AG09319 (cell line): ENCODE measurements at places on chromosomes 2 and 18.

GRCh38 chr2:144481666-144482065 is 38.3 kb downstream of the ZEB2 start:
- DNase-seq: no peak

GRCh38 chr2:9630736-9631552 is at the start of gene YWHAQ:
YWHAQ (minus strand) TSS chr2:9630997; CDS start chr2:9630452, 545 bp downstream.
- peak; percentile 98 for DNase-seq

GRCh38 chr2:43254331-43254730 is 27.9 kb upstream of the ZFP36L2 start:
- no peak for DNase-seq

DNA sequence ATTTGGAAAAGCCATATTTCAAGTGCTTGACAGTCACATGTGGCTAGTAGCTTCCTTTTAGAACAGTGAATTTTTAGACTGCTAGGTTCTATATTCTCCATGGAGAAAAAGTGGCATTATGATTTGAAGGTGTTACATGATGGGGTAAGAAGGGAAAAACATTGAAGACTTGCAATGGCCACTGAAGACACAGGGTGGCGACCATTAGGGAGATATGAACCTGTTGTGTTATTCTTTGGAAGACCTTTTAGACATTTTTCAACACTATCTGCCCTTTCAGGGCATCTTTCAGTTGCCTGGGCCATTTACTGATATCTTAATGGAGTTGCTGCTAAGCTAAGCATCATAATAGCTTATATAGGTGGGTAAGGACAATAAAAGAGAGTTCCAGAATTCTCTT is 1387.2 kb downstream of the SUCLG1 start:
- no peak for DNase-seq

- DNase-seq: no peak
Observed at GRCh38 chr2:148526509-148527346, 117.8 kb upstream of the EPC2 start.
